Stimulated activated naive CD4-positive, alpha-beta T cell treated with Interleukin-2 at 50 U/mL for 16 hours (primary cell): ENCODE measurements at places on chromosomes 12 and 14.

GRCh38 chr12:48305190-48305589 lies 45.5 kb downstream of the ZNF641 start:
- no peak for DNase-seq

DNA sequence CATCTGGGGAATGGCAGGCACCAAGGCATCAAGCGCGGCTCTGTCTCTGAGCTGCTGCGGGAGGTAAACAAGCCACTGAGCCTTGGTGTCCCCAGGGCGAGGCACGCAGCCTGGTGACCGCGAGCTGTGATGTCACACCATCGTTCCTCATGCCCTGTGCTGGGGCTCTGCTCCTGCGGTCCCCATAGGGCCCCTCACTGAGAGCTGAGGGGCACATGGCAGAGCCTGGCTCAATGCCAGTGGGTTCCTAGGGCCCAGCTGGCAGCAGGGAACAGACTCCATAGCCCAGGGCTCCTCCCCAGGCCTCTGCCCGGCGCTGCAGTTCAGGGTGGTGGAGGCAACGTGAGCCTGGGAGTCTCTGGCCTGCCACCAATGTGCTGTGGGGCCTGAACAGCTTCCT lies 22.6 kb downstream of the CHGA start:
- DNase-seq: no peak

GRCh38 chr14:52494444-52494843 lies 57.9 kb downstream of the TXNDC16 start:
- DNase-seq: no peak

DNA sequence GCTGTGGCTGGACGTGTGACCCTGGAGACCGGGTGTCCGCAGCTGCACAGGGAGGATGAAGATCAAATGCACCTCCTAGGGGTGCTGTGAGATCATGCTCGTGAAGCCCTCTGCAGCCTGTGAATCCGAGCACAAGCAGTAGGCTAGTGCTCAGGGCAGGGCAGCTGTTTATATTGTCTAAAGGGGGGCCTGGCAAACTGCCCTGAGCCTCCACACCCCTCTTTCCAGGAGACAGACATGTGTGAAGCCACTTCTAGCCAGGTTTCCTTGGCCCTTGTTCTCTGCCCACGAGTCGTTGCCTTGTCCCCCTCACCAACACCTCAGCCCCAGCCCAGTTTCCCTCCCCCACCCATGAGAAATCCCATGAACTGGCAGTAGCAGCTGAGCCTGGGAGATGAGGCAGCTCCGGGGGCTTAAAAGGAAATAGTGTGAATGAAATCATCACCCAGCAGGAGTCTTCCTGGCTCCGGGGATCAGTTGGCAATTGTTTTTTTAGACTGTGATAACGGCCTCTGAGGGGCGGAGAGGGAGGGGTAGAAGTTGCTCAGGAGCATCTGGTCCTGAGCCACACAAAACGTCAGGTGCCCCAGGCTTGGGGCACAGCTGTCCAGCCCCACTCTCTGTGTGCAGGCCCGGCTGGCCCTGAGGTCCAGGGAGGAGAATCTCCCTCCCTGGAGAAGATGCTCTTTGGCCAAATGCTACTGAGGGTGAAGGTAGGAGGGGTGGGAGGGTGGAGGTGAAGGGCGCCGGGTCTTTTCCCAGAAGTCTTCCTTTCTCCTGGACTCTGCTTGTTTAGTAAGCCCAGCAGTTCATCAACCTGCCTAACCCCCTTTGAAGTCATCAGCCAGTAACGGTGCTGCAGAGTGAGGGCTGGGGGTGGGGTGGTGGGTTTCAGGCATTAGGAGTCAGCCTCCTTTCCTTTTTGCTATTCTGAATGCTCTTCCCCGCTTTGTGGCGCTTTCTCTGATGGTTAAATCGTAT lies 4.0 kb downstream of the FGF6 start:
- DNase-seq: no peak

GRCh38 chr12:3677609-3678008 lies 75.3 kb downstream of the CRACR2A start:
- DNase-seq: no peak

- DNase-seq: no peak
Observed at GRCh38 chr12:77521508-77522115, 309.1 kb upstream of the NAV3 start.

- DNase-seq: no peak
Observed at GRCh38 chr14:103279142-103280025, 54.7 kb upstream of the EIF5 start.

DNA sequence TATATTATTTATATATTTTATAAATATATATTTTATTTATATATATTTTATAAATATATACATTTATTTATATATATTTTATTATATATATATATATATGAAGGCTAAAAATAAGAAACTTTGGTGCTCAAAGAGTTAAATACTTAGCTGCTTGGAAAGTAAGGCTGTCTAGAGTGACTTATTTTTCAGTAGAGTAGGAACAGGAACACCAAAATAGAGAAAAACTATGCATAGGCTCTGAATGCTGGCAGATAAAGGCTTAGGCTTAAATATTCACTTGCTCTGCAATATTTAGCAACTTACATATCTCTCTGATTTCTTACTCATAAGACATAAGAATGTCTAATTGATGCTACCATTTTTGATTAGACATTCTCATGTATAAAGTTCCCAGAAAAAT lies 991.2 kb downstream of the VRK1 start:
- no peak for DNase-seq

DNA sequence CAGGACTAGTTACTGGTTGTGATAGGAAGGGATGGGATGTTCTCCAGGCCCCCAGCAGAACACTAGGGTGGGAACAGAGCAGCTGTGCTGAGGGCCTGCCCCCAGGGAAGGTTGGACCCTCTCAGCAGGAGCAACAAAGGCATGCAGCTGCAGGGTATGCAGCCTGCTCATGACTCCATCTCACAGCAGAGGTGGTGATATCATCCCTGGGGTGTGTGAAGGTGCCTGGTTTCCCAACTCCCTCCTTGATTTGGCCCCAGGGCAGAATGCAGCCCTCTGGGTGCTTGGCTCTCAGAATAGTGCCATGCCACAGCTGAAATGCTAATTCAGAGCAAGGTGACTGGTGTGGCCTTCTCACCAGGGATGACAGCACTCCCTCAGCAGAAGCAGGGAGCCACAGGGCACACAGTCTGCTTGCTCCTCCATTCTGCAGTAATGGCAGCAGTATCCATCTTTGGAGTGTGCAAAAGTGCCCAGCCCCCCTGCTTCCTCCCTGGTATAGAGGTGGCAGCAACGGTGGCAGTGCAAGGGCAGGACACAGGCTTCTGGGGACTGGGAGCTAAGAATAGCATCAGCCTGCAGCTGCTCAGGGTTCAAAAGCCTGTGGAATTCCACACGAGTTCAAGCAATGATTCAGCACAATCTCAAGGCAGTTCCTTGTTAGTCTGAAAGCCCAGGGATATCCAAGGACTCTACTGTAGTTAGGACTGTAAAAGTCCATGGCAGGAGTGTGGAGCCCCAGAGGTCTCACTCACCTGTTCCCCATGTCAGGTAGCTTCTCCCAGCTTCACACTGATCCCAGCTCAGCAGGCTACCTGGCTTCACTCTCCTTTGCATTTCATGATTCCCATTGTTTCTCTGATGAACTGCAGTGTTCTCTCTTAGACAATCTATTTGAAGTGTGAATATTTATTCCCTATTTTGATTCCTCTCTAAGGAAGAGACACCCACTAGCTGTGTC lies 298.1 kb upstream of the FOXG1 start:
- DNase-seq: no peak

DNA sequence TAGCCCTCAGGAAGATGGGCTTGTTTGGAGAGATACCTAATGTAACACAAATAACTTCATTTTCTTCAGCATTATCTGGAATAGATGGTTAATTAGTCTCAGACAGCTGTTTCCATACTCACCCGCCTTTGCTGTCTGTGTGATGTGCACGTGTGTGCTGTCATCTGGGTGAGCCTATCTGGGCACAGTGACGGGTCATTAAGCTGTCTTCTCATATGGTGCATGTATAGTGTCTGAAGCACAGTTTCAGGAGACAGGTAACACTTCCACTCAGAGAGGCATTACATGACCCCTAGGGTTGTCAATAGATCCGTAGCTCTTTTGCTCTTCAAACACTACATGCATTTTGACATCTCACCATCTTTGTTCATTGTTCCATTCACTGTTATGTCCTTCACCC lies 493.3 kb downstream of the APAF1 start:
- DNase-seq: no peak

GRCh38 chr12:72256725-72257124 lies 15.4 kb upstream of the TRHDE start:
- DNase-seq: no peak

DNA sequence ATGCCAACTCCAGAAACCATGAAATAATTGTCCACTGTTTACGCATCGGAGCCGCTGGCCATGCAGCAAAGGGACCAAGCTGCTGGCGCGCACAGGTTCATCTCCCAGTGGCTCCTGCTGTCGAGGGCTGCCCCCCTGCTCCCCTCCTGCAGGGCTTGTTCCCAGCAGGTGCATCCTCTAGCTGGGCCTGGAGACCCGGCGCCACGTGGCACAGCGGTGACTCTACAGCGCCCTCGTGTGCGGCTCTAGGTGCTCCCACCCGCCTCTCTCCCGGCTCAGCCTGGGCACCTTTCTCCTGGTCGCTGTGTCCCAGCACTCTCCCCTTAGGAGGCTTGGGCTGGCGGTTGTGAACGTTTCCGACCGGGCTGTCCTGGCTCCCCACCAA lies 37.5 kb upstream of the INF2 start:
- no peak for DNase-seq

DNA sequence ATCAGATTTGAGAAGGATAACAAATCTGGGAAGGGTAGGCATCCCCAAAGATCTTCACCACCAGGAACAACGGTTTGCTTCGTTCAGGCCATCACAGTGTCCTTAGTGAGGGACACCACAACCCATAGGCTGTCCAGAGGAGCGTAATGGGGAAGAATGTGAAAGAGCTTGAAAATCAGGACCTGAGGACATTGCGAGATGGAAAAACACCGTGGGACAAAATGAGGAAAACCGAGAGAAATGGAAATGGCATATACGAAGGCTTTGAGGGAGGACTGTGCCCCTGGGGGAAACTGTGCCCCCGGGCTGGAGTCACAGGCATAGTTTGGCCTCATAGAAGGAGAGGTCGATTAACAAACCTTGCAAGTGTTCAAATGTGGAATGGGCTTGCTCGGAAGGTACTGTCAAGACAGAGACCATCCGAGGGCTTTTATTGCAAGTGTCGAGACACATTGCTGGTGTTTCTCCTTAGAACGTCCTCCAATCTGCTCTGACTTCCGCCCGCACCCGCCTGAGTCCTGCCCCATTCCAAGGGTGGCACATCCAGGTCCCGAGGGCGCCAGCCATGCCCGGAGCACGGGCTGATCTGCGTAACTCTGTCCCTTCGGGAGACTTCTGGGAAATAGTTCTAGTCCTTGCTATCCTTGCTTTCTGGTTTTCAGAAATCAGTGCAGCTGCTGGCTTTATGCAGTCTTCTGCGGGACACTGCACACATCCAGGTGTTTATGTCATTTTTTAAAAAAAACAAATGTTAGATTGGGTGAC lies 885 bp upstream of the PALS1 start:
- DNase-seq: peak; percentile 7

- DNase-seq: no peak
Observed at GRCh38 chr12:82862876-82863649, 176.4 kb downstream of the TMTC2 start.

DNA sequence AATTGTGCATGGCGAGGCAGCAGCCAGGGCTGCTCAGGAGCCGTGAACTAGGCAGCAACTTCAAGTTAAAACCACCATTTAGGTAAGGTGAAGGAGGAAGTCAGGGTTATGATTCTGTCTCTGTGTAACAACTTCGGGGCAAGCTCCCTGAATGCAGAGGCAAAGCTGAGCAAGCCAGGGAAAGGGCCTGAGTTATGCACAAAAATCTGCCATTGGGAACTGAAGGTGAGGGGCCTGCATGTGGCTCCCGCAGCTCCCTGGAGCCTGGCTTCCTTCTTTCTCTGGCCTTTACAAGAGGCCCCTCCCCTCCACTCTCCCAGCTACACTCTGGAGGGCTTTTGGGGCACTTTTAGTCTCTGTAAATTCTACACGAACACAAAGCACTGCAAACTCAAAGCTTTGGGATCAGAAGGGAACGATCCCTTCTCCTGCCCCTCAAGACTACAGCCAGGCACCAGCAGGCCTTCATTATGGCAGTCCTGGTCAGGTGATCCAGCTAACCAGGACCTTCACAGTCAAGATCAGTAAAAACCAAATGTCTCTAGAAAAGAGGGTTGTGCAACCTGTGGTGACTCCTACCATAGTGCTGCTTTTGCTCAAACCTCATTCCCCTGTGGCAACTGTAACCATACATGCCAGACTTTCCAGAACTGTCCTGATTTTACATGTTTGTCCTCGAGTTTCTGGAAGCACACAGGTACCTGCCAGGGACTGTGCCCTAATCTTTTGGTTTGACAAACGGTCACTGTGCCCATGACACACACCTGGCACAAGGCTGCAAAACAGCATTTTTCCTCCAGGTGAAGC lies 67.2 kb upstream of the PTGR2 start:
- no peak for DNase-seq

GRCh38 chr12:29735604-29736003 lies 48.1 kb downstream of the TMTC1 start:
- no peak for DNase-seq

DNA sequence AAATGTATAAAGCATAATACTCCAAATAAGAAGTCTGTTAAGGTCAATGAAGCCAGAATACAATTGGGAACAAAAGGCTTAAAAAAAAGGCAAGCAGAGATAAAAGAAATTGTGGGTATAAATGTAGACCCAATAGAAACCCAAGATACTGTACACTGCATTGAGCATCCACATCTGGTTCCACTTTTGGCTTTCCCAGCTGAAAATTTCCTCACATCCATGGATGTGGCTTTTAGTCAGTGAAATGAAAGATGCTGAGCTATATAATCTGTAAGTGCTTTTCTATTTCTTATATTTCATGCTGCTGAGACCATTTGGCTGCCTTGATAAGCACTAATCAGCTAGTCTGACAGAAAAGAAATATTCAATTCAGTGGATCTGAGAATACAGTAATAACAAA lies 83.5 kb downstream of the PTPRR start:
- DNase-seq: no peak

GRCh38 chr12:80864046-80864735 lies 73.5 kb downstream of the LIN7A start:
- no peak for DNase-seq

DNA sequence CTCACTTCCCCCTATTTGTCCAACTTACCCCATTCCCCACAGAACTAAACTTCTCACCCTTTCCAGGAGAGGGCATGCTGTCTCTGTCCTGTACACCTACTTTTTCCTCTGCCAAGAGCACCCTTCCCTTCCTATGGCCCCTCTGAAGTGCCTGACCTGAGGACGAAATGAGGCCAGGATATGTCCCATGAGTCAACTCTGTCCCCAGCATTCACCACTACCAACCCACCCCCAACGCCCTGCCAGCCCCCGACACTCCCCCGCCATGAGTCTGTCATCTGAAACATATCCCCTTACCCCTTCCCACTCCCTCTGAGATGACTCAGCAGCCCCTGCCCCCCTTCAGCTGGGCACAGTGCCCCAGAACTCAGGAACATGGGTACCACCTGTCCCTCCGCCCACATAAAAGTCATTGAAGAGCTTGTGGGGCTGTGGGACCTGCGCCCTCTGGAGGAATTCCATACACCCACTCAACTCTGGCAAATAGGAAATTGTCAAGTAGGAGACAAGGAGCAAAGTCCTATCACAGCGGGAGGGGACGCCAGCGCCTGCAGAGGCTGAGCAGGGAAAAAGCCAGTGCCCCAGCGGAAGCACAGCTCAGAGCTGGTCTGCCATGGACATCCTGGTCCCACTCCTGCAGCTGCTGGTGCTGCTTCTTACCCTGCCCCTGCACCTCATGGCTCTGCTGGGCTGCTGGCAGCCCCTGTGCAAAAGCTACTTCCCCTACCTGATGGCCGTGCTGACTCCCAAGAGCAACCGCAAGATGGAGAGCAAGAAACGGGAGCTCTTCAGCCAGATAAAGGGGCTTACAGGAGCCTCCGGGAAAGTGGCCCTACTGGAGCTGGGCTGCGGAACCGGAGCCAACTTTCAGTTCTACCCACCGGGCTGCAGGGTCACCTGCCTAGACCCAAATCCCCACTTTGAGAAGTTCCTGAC lies 26.3 kb downstream of the ITGA7 start:
- no peak for DNase-seq
